Activated naive CD8-positive, alpha-beta T cell treated with anti-CD3 and anti-CD28 coated beads, Interleukin-2, amount 50 U/mL, for 16 hours (primary cell): ENCODE measurements at places on chromosomes 11 and 22.

DNA sequence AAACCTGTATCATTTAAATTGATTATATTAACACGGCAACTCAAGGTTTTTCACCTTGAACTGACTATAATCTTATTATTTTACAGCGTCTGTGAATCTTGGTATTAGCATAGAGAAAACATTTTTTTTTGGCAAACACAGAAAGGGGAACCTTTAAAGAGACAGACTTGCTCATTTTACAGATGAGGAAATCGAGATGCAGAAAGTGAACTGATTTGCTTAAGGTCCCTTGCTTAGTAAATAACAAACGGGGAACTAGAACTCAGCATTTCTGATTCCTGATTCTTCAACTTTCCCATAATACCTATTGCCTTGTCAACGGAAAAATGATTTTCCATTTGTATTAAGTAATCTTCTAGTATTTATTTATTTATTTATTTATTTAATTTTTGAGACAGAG lies 33.2 kb upstream of the CECR2 start:
- DNase-seq: no peak

DNA sequence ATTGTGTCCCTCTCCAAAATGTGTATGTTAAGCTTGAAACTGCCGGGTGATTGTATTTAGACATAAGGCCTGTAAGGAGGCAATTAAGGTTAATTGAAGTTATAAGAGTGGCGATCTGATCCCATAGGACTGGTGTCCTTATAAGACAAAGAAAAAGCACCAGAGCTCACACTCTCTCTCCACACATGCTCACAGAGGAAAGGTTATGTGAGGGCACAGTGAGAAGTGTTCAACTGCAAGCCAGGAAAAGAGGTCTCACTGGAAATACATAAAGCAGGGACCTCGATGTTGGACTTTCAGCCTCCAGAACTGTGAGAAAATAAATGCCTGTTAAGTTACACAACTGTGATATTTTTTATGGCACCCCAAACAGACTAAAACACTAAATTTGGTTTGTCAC lies 1233.8 kb upstream of the CNTN5 start:
- DNase-seq: no peak

DNA sequence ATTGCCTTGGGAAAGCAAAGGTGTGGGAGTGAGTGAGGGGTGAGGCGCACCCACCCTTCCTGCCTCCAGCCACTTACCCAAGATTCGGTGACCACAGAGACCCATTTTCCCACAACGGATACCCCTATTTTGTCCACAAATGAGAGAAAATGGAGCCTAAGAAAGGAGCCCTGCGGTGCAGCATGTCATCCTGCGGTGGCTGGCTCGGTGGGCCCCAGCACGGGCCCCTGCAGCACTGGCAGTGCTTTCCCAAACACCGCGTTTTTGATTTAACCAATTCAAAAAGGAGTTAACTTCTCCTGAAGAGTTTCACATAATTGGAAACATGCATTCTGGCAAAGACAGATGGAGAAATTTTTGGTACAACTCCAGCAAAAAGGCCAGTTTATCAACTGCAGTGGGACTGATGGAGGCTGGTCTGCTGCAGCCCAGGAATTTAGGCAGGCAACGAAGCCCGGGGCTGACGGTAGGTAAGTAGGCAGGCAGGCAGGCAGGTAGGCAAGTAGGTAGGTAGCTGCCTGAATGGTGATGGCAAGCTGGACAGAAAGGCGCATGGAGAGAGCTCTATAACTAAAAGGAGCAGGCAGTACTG lies 84.2 kb downstream of the FDX1 start:
- DNase-seq: no peak

DNA sequence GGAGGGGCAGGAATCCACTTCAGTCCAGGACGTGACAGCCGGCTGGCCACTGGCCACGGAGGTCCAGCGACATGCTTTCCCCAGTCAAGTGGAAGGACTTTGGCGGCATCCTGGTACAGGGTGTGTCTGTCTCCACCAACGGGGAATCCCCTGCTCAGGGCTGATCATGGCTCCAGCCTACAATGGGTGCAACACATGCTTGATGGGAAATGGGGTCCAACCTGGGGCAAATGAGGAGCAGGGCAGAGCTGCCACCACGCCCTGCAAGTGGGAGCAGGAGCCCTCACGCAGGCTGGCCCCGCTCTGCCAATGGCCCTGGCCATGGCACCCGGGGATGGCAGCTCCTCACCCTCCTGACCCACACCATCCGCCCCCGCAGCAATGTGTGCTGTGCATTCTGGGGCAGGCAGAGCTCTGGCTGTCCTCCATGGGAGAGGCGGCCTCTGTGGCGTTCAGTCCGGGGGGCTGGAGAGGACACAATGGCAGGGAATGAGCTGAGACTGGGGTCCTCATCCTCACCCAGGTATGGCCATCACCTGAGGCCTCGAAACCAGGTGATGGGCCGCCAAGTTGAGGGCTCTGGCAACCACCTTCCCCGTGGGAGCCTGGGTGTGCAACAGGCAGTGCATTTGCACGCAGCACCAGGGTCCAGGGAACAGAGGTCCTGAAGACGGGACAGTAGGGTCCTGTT lies 5.8 kb upstream of the SEPTIN5 start:
- DNase-seq: no peak

DNA sequence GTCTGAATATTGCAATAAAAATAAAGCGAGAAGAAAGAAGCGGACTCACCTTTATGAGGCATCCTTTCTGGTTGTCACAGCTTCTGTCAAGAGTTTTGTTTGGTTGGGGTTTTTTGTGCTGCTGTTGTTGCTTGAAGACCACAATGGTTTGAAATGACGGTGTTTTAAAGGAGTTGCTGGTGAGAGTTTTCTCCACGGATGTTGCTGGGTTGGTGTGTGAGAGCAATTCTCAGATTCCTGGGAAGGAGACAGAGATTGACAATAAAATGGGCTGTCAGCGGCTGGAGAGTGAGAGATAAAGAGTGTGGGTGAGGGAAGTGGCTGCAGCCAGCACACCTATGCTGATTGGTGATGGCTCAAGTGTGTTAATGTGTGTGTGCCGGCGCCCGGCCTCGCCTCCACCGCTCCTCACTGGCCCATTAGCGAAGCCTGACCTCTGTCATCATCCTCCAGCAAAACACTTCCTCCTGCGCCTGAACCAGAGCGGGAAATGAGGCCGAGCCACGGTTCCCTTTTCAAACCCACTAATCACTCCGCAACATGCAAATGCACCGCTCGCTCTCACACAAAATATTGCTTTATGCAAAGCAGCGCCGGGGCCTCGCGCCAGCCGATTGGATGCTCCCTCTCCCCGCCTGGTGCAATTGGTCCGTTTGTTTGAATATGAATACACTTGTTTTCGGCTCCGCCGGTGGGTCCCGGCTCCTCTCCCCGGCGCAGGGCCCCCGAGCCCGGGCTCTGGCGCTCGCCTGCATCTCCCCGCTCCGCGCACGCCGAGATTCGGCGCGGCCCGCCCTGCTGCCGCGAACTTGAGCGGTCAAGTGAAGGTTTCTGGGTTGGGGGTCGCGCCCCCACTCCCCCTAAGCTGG lies at the start of gene PAX6:
TSS of gene PAX6 (minus strand) at position 544 of the 869 bp plus-strand sequence. CDS start 4,911 bp downstream, outside the sequence.
- DNase-seq: no peak

DNA sequence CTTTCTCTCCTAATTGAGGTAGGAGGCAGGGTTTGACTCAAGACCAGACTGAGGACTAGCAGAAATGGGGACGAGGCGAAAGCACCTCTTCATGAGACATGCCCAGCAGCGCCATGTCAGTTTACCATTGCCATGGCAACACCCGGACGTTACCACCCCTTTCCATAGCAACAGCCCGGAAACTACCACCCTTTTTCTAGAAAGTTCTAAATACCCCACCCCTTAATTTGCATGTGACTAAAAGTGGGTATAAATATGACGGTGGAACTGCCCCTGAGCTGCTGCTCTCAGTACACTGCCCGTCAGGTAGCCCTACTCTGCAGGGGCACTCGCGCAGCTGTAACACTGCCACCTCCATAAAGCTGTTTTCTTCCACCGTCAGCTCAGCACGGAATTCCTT lies 5.9 kb upstream of the RAC2 start:
- no peak for DNase-seq

DNA sequence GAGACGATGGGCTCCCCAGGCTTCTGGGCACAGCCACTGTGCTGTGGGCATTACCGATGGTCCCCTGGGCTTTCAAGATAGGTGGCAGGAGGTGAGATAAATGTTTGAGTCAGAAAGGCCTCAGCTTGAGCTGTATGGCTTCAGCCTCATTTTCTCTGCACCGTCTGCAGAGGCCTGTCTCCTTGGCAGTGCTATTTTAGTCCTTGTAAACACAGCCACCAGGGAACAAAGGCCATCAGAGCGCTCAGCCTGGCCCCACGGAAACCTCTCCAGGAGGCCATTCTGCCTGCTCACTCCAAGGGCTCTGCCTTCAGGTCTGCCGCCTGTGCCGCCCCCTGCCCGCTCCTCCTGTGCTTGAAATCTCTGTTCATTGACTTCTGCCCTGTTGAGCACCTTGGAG lies 1424.9 kb downstream of the TBC1D22A start:
- no peak for DNase-seq

GRCh38 chr11:73213196-73214143 lies 4.6 kb upstream of the P2RY2 start:
- DNase-seq: no peak

GRCh38 chr22:43109511-43109910 lies 1.0 kb upstream of the BIK start:
- DNase-seq: no peak

GRCh38 chr11:75428281-75428724 lies 4.7 kb downstream of the KLHL35 start:
- peak; percentile 26 for DNase-seq

GRCh38 chr11:98180511-98180910 lies 840.2 kb upstream of the CNTN5 start:
- no peak for DNase-seq

DNA sequence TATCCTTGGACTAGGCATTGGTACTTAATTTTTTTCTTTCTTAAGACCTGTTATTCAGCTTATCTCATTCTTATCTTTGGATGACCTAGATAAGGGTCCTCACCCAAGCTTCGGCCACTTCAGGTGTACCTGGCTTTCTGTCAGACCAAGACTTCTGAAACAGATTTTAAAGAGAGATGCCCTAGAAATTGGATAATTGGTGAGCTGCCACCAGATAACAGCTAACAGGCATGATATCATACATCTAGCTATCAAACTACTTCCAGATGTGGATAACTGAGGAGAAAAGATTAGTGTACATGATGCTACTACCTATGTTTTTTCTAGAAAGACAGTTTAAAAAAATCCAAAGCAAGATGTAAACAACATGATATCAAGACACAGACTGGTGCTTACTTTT lies 52.9 kb downstream of the FZD4 start:
- DNase-seq: no peak

DNA sequence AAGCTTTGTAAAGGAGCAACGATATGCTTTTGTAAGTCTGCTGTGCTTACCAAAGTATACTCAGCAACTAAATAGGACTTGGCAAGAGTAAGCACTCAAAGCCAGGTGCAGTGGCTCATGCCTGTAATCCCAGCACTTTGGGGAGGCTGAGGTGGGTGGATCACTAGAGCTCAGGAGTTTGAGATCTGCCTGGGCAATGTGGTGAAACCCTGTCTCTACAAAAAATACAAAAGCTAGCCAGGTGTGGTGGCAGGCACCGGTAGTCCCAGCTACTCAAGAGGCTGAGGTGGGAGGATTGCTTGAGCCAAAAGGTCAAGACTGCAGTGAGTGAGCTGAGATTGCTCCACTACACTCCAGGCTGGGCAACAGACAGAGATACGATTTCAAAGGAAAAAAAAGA lies 67.5 kb downstream of the PAK1 start:
- no peak for DNase-seq

GRCh38 chr11:133323354-133323753 lies 208.9 kb downstream of the OPCML start:
- DNase-seq: no peak

GRCh38 chr11:9176550-9176949 lies 85.2 kb upstream of the SCUBE2 start:
- no peak for DNase-seq

- no peak for DNase-seq
Observed at GRCh38 chr11:120657306-120658070, 145.9 kb downstream of the GRIK4 start.

DNA sequence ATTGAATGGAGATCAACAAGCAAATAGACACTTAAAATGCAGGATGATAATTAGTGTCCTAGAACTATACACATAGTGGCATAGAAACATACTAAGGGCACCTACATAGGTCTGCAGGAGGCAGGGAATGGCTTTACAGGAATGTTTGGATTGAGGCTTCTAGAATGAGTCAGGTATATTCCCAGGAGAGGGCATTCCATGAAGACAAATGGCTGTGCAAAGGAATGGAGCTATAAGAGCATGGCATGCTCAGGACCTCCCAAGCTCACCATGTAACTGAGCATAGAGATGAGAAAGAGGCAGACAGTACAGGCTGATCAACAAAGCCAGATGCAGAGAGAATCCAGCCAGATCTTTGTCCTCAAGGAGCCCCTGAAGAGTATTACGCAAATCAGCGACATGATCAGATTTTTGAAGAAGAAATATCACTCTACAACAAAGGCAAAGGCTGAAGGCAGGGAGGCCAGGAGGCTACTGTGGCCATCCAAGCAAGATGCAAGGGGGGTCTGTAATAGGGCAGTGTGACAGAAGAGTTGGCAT lies 211.1 kb upstream of the MTNR1B start:
- no peak for DNase-seq

DNA sequence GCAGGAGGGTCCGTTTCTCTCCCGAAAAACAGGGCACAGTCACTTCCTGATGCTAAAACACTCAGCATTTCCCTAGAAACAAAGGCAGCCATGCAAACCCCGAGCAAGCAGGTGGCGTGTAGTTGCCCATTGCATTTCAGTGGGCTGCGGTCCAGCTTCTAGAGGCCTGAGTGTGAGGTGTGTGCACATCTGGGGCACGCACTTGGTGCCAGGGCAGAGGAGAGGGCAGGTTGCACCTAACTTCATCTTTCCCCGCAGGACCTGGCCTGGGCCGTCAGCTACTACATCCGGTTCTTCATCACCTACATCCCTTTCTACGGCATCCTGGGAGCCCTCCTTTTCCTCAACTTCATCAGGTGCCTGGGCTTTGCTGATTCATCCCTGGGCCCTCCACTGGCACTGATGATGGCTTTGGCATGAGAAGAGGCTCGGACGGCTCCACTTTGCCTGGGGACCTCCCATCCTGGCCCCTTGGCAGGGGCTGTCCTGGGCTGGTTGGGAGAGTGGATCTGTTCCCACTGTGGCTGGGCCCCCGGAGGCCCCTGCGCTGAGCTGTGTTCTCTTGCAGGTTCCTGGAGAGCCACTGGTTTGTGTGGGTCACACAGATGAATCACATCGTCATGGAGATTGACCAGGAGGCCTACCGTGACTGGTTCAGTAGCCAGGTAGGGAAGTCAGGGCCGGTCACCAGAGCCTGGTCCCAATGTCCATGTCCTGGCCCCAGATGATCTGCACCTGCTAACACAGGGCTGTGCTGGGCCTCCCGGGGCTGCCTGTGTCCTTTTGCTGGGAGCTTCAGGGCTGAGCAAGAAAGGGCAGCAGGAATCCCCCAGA lies 28.4 kb downstream of the FADS3 start:
- DNase-seq: no peak
